ENCODE measurements at places on chromosomes 2 and 18. TPM values are rescaled to one million over a fixed set of nuclear protein-coding genes. Genes with fewer than 3 reads are reported as not detected.

The POTEC gene
- 10.8 TPM for polyA plus RNA-seq

The AOX1 gene
- 34.1 TPM for polyA plus RNA-seq

The HOXD11 gene
- polyA plus RNA-seq: 0.29 TPM

The FAM228A gene
- 72.4 TPM for polyA plus RNA-seq

DNA sequence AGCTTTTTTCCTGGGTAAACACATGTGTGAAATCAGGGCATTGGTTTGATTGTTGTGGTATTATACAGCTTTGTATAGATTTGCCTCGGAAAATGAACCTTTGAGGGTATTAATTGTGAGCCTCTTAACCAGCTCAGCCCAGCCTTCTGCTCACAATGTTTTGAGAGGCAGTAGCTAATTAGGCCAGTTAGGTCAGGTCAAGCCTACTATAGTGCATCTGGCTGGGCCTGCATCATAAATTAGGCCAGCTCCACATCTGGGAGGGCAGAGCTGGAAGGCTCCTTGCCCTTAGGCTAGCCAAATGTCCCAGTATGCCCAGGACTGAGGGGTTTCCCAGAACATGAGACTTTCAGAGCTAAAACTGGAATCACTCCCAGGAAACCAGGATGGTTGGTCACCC, 43.0 kb downstream of the LRATD1 start:
- no peak overlapping the region for H3K27ac ChIP-seq
- H3K36me3 ChIP-seq: no peaks in the 10 kb centered on the region
- H3K4me1 ChIP-seq: no peaks in the 10 kb centered on the region
- H3K4me3 ChIP-seq: no peak overlapping the region
- H3K27me3 ChIP-seq: no peaks in the 10 kb centered on the region

DNA sequence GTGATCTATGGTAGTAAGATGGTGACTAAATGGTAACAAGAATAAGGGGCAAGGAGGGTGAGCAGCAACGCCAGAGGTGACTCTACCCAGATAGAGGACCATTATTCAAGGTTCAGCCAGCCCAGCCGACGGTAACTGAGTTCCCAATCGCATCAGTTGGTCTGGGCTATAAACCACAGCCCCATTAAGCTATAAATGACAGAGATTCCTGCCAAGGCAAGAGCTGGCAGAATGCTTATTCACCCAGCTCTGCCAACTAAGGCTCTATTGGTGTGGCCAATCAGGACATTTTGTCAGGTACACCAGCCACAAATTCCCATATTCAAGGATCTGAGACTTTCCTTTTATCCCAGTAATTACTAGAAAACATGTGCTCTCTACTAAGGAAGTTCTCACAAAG, 3.6 kb downstream of the CHN1 start:
- H3K4me3 ChIP-seq: no peak overlapping the region
- no peak overlapping the region for H3K27ac ChIP-seq
- H3K27me3 ChIP-seq: no peaks in the 10 kb centered on the region
- no peaks in the 10 kb centered on the region for H3K36me3 ChIP-seq
- no peak for DNase-seq
- H3K4me1 ChIP-seq: no peaks in the 10 kb centered on the region

GRCh38 chr18:7946734-7947377, 379.7 kb downstream of the PTPRM start:
- no peaks in the 10 kb centered on the region for H3K27me3 ChIP-seq
- H3K4me1 ChIP-seq: no peaks in the 10 kb centered on the region
- no peaks in the 10 kb centered on the region for H3K36me3 ChIP-seq
- no peak overlapping the region for H3K27ac ChIP-seq
- H3K4me3 ChIP-seq: no peak overlapping the region
- peak; percentile 19 for DNase-seq

DNA sequence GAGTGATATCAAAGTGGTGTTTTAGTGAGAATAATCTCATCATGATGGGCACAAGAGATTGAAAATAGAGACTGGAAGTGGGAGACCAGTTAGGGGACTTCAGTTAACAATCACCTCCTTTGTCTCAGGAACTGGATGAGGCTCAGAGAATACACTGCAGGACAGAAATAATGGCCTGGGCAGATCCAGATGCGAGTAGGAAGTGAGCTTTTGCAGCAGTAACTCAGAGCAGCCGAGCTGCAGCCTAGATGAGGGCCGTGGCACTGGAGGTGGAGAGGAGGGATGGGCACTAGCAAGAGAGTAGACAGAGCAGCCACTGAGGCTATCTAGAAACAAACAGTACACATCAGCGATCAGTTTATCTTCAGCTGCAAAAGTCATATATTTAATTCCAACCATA, 48.6 kb downstream of the CYB5A start:
- DNase-seq: no peak
- H3K27ac ChIP-seq: no peak overlapping the region
- no peaks in the 10 kb centered on the region for H3K36me3 ChIP-seq
- peaks cover 7% of the 10 kb centered on the region for H3K4me1 ChIP-seq

- no peaks in the 10 kb centered on the region for H3K27me3 ChIP-seq
- H3K27ac ChIP-seq: no peak overlapping the region
- H3K4me3 ChIP-seq: peak overlapping the region; percentile 15
- peaks cover 6% of the 10 kb centered on the region for H3K4me1 ChIP-seq
Measured at GRCh38 chr2:119156891-119157773, 1.4 kb downstream of the C1QL2 start.

DNA sequence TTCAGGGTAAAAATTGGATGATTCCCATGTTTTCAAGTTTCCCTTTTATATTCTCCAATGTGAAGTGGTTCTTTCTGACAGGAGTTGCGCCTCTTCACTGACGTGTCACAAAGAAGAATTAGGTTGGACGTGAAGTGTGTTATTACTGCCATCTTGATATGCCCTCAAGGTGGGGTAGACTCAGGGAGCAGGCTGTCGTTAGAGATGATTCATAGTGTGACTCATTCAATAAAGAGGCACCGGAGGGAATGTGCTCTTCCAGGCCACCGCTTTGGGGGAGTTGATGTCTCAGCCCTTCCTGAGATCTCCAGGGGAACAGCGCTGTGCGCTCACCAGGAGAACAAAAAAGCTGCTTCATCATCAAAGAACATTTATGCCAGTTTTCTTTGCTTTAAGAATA, 3.6 kb upstream of the DGKD start:
- no peaks in the 10 kb centered on the region for H3K27me3 ChIP-seq
- no peak overlapping the region for H3K4me3 ChIP-seq
- H3K4me1 ChIP-seq: peaks cover 11% of the 10 kb centered on the region
- DNase-seq: no peak
- H3K27ac ChIP-seq: no peak overlapping the region
- no peaks in the 10 kb centered on the region for H3K36me3 ChIP-seq

- DNase-seq: no peak
- H3K27me3 ChIP-seq: no peaks in the 10 kb centered on the region
- H3K4me3 ChIP-seq: no peak overlapping the region
- H3K36me3 ChIP-seq: no peaks in the 10 kb centered on the region
Measured at GRCh38 chr2:235070063-235070706, 118.4 kb downstream of the SH3BP4 start.

GRCh38 chr2:105597806-105598803, 146.6 kb upstream of the NCK2 start:
- peaks cover 36% of the 10 kb centered on the region for H3K4me1 ChIP-seq
- DNase-seq: no peak
- peak overlapping the region; percentile 29 for H3K27ac ChIP-seq
- H3K27me3 ChIP-seq: no peaks in the 10 kb centered on the region
- H3K36me3 ChIP-seq: no peaks in the 10 kb centered on the region

DNA sequence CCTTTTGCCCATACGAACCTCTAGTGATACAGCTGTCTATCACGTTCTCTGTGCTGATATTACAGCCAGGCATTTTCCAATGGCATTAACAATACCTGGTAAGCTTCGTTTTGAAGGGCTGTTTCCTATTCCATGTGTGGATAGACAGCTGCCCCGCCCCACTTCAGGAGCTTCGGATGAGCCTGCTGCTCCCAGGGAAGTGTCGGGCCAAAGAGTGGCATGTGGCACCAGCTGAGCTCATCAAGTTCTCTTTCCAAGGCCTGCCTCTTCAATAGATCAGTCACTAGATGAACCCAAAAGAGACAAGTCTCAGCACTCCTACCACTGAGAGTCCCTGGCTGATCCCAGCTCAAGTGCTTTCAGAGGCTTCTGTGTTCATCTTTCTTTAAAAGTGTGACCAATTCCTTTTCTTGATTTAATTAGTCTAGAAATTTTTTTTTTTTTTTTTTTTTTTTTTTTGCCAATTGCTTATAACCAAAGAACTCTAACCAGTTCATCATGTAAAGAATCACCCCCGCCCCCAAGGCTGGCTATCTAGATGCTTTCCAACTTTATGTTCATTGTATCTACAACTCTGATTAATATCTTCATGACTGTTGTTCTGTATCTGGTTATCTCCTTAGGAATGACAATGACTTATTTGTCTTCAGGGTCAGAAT, 46.6 kb downstream of the HDAC4 start:
- no peaks in the 10 kb centered on the region for H3K27me3 ChIP-seq
- no peaks in the 10 kb centered on the region for H3K36me3 ChIP-seq
- DNase-seq: no peak
- no peaks in the 10 kb centered on the region for H3K4me1 ChIP-seq
- no peak overlapping the region for H3K27ac ChIP-seq

GRCh38 chr2:138239902-138240491, 261.6 kb upstream of the SPOPL start:
- DNase-seq: no peak
- no peak overlapping the region for H3K4me3 ChIP-seq
- no peaks in the 10 kb centered on the region for H3K27me3 ChIP-seq
- H3K4me1 ChIP-seq: peaks cover 4% of the 10 kb centered on the region
- H3K27ac ChIP-seq: no peak overlapping the region
- no peaks in the 10 kb centered on the region for H3K36me3 ChIP-seq

DNA sequence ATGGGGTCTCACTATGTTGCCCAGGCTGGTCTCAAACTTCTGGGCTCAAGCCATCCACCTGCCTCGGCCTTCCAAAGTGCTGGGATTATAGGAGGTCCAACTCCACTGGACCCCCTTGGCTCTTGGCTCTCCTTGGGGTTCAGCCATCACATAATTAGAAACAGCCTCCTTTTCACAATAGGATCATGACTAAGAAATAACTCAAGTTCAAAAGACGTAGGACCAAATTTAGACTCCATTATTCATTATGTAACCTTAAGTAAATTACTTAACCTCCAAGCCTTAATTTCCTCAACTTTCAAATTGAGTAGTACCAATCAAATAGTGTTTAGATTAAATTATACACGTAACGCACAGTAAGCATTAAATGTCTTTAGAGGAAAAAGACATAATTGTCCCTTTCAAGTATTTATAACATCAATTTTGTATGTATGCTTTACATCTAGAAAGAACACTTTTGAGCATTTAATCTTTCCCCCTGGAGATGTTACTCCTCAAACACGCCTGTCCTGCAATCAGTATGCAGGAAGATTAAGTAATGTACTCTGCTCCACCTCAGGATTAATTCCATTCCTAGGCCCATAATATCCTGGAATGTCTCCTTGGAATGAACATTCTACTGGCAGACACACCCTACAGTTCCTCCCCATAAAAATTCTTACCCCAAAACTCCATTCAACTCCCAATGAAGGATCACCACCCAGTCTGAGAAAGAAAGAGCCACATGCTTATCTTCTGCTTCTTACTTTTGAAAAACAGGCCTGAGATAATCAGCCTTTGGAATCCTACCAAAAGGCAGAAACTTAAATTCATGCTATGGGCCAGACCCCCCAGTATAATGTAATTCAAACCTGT, 49.1 kb downstream of the COBLL1 start:
- H3K27ac ChIP-seq: no peak overlapping the region
- H3K27me3 ChIP-seq: no peaks in the 10 kb centered on the region
- H3K4me3 ChIP-seq: no peak overlapping the region
- no peaks in the 10 kb centered on the region for H3K36me3 ChIP-seq
- DNase-seq: no peak

GRCh38 chr18:45871431-45872084, 46.1 kb downstream of the SIGLEC15 start:
- H3K36me3 ChIP-seq: no peaks in the 10 kb centered on the region
- no peak for DNase-seq
- H3K4me1 ChIP-seq: no peaks in the 10 kb centered on the region
- H3K27ac ChIP-seq: no peak overlapping the region

- H3K36me3 ChIP-seq: no peaks in the 10 kb centered on the region
- DNase-seq: peak; percentile 47
- H3K4me3 ChIP-seq: no peak overlapping the region
- no peaks in the 10 kb centered on the region for H3K27me3 ChIP-seq
- H3K27ac ChIP-seq: no peak overlapping the region
Measured at GRCh38 chr2:190382851-190383250, 25.3 kb upstream of the MFSD6 start.

- H3K27me3 ChIP-seq: no peaks in the 10 kb centered on the region
- H3K27ac ChIP-seq: no peak overlapping the region
- DNase-seq: no peak
- H3K4me1 ChIP-seq: no peaks in the 10 kb centered on the region
Measured at GRCh38 chr18:62485684-62486083, 37.1 kb upstream of the ZCCHC2 start.

GRCh38 chr2:196337208-196337953, 166.0 kb upstream of the STK17B start:
- no peak overlapping the region for H3K27ac ChIP-seq
- no peak for DNase-seq
- H3K4me1 ChIP-seq: no peaks in the 10 kb centered on the region
- no peaks in the 10 kb centered on the region for H3K27me3 ChIP-seq

DNA sequence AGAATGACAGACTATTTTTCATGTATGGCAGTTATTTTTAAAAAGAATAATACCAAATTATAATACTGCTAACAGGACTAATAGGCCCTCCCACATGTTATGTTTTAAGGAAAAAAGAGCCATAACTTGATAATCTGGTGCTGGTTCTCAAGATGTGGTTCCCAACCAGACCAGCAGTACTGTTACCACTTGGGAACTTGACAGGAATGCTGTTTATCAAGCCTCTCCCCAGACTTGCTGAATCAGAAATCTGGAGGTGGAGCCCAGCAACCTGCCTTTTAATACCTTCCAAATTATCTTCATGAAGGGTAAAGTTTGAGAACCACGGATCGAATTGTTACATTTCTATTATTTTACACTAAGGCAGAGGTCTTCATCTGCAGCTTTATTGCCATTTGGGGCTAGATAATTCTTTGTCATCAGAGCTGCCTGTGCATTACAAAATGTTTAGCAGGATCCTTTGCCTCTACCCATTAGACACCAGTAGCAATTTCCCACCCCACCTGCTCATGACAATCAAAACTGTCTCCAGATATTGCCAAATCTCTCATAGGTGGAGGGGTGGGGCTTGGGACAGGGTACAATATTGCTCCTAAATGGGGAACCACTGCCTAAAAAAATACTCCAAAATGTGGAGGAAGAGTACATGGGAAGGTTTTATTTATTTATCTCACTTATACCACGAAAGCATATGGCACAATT, 629.6 kb downstream of the ARHGAP15 start:
- no peaks in the 10 kb centered on the region for H3K4me1 ChIP-seq
- H3K36me3 ChIP-seq: no peaks in the 10 kb centered on the region
- H3K4me3 ChIP-seq: no peak overlapping the region
- DNase-seq: no peak
- H3K27me3 ChIP-seq: no peaks in the 10 kb centered on the region

GRCh38 chr2:41400088-41400665, 647.6 kb upstream of the PKDCC start:
- no peaks in the 10 kb centered on the region for H3K36me3 ChIP-seq
- H3K27ac ChIP-seq: no peak overlapping the region
- no peaks in the 10 kb centered on the region for H3K4me1 ChIP-seq
- no peaks in the 10 kb centered on the region for H3K27me3 ChIP-seq
- H3K4me3 ChIP-seq: no peak overlapping the region

GRCh38 chr18:58310517-58310916, 266.5 kb downstream of the NEDD4L start:
- H3K27ac ChIP-seq: no peak overlapping the region
- no peak overlapping the region for H3K4me3 ChIP-seq
- no peaks in the 10 kb centered on the region for H3K27me3 ChIP-seq
- no peak for DNase-seq
- H3K4me1 ChIP-seq: no peaks in the 10 kb centered on the region

All from testis (tissue), 5 donors.